Femur (tissue), 1 donor: ENCODE measurements at places on chromosomes 4 and X.

- DNase-seq: no peak
These were observed 15.5 kb downstream of the CCNQ start for GRCh38 chrX:153583433-153583832.

DNA sequence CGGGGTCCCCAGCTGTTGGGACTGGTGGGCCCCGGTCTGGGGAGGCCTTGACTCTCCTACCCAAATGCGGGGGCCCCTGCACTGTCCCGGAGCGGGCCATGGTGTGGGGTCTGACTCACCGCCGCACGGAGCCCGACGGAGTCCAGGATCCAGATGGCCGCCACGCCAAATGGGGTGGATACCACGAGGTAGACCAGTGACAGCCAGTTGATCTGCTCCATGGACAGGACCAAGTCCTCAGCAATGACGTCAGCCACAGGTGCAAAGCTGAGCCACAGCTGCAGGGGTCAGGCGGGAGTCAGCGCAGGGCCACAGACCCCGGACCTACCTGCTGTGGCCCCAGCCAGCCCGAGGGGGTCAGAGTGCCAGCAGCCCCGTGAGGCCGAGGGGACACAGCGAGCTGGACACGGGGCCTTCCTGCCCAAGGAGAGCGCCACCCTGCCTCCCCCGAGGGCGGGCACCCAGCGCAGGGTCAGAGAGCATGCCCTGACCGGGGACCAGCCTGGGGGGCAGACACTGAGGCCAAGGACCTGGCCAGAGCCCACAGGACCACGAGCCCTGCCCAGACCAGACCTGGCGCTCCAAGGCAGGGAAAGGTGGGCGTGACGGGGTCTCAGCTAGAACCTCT lies 2.4 kb downstream of the SLC49A3 start:
- no peak for DNase-seq

DNA sequence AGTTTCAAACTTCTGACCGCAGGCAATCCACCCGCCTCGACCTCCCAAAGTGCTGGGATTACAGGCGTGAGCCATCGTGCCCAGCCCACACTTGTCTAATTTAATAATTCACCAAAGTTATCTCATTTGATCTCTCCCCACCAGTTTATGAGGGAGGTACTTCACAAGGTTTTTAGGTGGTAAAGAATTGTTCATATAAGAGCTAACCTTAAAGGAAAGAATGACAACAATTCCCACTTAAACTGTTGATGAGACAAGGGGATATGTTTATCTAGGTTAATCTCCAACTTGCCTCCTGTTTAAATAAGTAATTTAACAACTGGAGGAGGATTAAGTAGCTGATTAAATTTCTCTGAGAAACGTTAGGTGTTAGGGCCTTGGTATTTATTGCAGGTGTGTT lies 117.6 kb upstream of the CBLL2 start:
- DNase-seq: no peak

DNA sequence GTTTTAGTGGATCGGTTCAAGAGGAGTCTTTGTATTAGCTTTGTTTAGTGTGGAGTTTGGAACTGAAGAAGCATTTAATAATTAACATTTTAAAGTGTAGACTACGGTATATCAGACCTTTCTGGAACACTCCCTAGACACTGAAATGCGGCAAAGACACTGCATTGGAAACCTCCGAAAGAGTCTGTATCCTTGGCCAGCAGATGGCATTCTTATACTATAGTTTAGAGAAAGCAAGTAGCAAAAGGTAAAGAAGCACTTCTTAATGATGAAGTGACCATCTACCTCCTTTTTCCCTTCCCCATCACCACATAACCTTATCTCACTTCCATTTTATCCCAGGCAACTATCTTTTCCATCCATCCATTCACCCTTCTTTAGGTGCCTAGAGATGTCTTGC lies 7.6 kb downstream of the FABP2 start:
- DNase-seq: peak; percentile 21

DNA sequence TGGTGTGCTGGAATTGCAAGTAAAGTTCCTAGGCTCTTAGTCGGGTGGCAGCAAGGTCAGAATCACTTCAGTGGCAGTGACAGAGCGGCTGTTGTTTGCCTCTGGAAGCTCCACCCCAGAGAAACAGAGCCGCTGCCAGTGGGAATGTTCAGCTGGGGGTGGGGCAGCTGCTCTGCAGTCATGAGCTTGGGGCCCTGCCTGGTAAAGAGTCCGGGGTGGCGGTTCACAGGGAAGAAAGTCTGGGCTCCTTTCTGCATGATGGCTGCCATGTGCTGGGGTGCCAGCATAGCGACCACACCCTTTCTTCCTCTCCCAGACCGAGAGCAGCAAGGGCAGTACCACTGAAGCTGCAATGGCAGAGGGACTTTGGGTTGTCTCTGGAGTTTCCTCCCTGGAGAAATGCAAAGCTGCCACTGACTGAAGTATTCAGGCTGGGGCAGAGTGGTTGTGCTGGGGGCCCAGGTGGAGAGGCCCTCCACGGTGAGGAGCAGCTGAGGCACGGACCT lies 108.8 kb upstream of the CENPE start:
- DNase-seq: peak; percentile 62

- DNase-seq: no peak
These were observed 6.6 kb downstream of the KLHL15 start for GRCh38 chrX:24020306-24020876.

GRCh38 chrX:152259150-152259549 lies 120.8 kb upstream of the MAGEA10 start:
- no peak for DNase-seq

- DNase-seq: peak; percentile 26
These were observed 163.1 kb upstream of the PLAC1 start for GRCh38 chrX:134821370-134821769.

GRCh38 chr4:181650033-181650825 lies 593.0 kb upstream of the TENM3 start:
- no peak for DNase-seq

DNA sequence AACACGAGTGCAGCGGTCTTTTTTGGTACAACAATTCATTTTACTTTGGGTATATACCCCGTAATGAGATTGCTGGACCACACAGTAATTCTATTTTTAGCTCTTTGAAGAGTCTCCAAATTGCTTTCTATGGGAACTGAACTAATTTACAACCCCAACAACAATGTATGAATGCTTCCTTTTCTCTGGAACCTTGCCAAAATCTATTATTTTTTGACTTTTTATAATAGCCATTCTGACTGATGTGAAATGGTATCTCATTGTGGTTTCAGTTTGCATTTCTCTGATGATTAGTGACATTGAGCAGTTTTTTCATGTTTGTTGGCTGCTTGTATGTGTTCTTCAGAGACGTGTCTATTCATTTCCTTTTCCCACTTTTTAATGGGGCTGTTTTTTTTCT lies 240.8 kb downstream of the STK32B start:
- DNase-seq: no peak

DNA sequence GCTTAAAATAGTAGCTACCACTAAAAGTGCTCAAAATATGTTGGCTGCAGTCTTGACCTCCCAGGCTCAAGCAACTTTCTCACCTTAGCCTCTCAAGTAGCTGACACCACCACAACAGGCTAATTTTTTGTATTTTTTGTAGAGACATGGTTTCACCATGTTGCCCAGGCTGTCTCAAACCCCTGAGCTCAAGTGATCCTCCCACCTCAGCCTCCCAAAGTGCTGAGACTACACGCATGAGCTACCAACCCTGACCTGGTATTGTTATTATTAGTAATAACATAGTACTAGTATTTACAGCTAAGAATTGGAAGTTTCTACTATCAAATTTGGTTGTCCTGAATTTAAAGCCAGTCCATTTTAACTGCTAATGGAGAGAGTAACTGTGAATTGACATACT lies 18.0 kb downstream of the STAP1 start:
- no peak for DNase-seq

DNA sequence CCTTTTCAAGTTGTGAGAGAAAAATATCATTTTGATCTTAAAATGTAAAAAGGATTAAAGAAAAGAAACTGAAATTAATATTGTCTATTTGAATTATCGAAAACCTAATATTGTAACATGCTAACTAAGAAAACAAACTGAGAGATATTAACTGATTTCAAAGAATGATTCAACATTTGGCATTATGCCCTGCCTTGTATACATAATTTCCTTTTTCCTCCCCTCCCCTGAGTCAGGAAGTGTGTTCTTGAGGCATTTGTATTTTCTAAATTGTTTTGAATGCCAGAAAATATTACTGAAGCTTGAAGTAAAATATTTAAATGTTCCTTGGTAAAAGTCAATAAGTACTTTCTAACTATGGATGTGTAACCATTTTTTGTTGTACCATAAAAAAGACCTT lies 49.4 kb downstream of the RPS6KA3 start:
- no peak for DNase-seq

DNA sequence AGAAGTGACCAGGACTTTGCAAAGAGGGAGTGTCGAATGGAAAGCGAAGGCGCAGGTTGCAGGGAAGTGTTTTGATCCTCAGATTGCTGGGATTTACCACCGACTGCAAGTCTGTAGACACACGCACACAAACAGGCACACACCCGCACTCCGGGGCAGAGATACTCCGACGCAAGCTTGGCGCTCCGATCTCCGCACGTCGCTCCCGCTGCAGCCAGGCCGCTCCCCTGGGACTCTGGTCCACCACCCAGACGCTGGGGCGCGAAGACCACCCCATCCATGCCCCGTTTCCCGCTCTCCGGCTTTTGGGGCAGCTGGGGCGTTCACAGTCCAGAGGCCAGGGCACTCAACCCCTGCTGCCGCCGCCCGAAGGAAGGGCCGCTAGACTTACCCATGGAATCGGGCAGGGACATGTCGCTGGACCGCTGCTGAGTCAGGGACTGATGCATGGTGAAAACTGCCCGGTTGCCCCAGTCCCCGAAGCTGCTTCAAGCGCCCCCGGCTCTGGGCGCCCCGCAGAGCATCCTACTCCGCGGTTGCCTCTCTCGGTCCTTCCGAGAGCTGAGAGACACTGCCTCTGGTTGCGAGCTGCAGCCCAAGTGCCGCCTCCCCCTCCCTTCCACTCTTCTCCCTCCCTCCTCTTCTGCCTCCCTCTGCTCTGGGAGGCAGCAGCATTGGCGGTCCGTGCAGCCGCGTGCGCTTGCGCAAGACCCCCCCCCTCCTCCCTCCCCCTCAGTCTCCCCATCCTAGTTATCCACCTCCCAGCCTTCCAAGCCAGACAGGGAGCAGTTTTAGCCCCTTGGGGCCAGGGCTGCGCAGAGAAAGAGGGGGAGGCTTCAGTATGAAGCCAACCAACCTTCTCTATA lies at the start of gene TMEM255A:
TSS of gene TMEM255A (minus strand) at position 601 of the 866 bp plus-strand sequence. CDS start at position 449, 152 bp downstream.
- DNase-seq: peak; percentile 27

DNA sequence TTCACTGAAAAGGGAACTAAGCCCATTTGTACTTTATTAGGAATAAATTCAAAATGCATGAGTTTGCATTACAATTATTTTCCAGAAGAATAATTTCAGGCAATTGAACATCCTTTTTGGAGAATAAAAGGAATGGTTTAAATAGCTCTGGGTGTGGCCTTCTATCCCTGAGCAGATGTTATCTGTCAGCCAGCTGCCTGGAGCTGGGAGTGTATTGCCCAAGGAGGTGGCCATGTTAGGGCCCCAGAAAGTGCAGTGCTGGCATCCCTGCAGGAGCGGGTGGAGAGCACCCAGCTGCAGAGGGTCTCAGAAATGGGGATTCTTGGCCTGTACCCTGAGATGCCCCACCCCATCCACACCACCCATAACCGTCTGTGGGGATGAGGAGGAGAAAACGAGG lies 21.6 kb upstream of the VEGFD start:
- no peak for DNase-seq

DNA sequence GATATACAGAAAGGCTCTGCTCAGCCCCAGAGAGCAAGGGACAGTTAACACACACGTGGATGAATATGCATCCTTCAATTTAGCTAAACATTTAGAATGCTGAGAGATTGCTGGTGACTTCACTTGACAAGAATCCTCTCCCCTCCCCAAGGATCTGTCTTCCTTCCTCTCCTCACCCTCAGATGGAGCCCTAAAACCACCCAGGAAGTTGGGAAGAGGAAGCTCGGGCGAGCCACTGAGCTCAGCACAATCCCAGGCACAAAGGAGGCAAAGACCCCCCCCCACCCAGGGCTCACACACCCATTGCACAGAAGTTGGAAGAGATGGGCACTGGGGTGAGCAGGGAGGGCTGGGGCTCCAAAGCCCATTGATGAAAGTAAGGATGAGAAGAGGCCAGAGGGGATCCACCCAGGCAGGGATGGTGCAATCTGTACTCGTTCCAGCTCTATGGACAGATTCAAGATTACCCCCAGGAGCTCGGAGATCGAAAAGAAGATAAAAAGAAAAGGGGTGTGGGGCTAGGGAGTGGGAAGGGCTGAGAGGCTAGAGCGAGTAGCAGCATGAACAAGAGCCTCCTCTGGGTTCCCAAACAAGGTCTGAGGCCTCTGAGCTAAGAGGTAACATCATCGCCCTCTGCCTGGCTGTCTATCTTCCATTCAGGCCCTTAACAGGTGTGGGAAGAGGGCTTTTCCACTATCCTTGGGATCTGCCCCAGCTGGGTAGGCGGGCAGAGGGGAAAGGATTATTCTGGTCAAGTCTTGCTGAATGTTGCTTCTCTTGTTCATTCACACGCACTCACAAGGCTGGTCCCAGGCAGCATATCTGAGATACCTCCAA lies 1.2 kb downstream of the TFE3 start:
- DNase-seq: no peak

GRCh38 chr4:55364691-55365344 lies 18.8 kb downstream of the SRD5A3 start:
- DNase-seq: no peak

- DNase-seq: no peak
These were observed 310.1 kb downstream of the PPP3CA start for GRCh38 chr4:101037249-101037648.

- no peak for DNase-seq
These were observed 13.3 kb upstream of the SCD5 start for GRCh38 chr4:82811838-82812341.

- no peak for DNase-seq
These were observed 231.0 kb downstream of the LDB2 start for GRCh38 chr4:16667464-16667863.

- no peak for DNase-seq
These were observed 8.7 kb downstream of the FRG2 start for GRCh38 chr4:190018201-190018920.

DNA sequence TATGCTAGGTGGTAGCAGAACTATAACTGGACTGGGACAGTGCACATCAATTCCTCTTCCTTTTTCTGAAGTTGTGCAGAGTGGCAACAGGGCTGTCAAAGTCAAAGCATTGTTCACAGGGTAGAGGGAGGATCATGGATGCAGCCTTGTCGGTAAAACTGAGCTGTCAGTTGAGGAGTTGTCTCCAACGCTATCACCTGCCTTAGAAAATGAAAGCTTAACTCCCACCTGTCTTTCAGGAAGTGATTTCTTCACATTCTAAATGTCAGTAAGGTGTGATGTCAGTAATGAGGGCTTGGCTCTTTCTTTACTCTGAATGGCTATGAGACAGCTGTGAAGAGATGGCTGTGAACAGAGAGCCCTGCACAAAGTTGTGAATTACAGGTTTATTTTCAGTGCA lies 66.4 kb upstream of the BANK1 start:
- no peak for DNase-seq

GRCh38 chrX:107827030-107827831 lies 1.6 kb downstream of the MID2 start:
- no peak for DNase-seq

- DNase-seq: no peak
These were observed 158.4 kb downstream of the TENT5D start for GRCh38 chrX:80578517-80579105.
